Upper lobe of right lung (tissue), 1 donor: ENCODE measurements at places on chromosomes 4 and X. TPM values are rescaled to one million over a fixed set of nuclear protein-coding genes. Genes with fewer than 3 reads are reported as not detected.

Gene CLCN4
- 9.8 TPM for total RNA-seq

Gene AMTN
- total RNA-seq, result not detected

Gene SH3RF1
- 33.8 TPM for total RNA-seq

DNA sequence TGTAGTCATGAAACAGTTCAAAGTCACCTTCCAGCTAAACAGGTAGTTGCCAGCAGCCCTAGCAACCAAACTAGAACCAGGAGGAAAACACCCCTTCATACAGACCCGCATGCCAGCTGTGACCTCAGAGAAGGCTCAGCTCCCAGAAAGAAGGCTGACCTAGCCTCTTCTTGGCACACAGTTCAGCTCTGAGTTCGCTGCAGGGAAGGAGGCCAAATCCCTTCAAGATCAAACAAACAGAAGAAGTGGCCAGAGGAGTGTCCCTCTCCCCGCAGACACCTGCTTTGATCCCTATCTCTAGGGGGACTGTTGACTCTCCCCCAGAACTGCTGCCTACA lies 56.0 kb downstream of the HADH start:
- no peak for DNase-seq

GRCh38 chr4:101076032-101076431 lies 271.3 kb downstream of the PPP3CA start:
- no peak for DNase-seq

DNA sequence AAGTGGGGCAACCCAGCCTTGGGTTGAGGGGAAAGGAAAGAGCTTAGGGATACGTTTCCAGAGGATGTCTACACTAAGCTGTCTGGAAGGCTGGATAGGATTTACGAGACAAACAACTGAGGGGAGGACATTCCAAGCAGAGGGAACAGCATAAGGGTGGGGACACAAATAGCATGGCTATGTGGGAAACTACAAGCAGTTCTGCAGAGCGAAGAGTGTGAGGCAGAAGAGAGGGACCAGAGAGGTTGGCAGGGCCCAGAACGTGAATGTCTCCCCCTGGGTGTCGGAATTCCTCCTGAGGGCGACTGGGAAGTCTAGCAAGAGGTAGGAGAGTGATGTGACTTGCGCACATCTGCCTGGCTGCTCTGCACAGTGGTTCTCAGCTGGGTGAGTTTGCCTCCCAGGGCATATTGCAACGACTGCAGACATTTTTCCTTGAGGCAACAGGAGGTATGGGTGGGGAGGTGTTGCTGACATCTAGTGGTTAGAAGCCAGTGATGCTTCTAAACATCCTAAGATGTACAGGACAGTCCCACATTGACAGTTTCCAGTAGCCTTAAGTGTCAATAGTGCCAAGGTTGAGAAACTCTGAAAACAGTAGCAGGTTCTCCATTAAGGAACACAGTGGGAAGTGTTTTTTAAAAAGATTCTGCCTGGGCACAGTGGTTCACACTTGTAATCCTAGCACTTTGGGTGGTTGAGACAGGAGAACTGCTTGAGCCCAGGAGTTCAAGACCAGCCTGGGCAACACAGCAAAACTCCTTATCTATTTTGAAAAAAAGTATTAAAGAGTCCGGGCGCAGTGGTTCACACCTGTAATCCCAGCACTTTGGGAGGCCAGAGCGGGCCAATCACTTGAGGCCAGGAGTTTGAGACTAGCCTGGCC lies 9.2 kb downstream of the NDUFA1 start:
- no peak for DNase-seq

DNA sequence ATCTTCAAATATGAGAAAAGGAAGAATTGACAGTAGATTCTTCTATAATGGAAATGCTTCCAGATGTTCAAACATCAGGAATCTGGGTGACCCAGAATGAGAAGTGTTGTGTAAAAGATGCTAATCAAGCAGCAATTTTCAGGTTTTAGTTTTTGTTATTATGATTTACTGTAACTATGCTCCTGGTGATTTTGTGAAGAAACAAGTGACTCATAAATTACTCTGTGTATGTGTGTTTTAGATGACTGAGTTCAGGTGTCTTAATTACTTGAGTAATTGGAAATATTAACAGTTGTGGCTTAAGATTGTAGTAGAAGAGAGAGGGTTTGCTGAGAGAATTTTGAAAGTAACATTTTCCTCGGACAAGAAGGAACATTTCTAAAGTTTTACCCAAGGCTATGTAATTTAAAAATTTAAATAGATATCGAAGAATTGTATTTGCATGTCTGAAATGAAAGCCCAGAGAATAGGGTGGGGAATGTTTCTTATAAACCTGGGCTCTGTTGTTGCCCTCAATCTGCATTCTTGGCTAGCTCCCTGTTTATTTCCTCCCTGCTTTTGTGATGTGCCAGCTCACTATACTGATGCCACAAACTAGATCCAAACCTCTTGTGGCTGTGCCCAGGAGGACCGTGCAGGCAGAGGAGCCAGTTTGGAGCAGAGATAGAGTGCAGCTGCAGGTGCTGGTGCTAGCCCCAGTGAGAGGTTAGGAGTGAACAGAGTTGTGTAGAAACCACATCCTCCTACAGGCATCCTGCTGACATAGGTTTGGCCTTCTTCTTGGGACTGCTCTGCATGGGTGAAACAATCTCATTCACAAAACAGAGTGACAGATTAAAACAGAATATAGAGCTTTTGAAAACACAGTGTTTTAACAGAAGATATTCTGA lies 25.4 kb upstream of the TNIP3 start:
- no peak for DNase-seq

- DNase-seq, result no peak
These were observed 76.0 kb upstream of the MCF2 start for GRCh38 chrX:139783959-139784358.

- DNase-seq, result no peak
These were observed 191.2 kb downstream of the IDS start for GRCh38 chrX:149313871-149314371.

GRCh38 chr4:142567199-142567598 lies 278.9 kb downstream of the INPP4B start:
- no peak for DNase-seq

DNA sequence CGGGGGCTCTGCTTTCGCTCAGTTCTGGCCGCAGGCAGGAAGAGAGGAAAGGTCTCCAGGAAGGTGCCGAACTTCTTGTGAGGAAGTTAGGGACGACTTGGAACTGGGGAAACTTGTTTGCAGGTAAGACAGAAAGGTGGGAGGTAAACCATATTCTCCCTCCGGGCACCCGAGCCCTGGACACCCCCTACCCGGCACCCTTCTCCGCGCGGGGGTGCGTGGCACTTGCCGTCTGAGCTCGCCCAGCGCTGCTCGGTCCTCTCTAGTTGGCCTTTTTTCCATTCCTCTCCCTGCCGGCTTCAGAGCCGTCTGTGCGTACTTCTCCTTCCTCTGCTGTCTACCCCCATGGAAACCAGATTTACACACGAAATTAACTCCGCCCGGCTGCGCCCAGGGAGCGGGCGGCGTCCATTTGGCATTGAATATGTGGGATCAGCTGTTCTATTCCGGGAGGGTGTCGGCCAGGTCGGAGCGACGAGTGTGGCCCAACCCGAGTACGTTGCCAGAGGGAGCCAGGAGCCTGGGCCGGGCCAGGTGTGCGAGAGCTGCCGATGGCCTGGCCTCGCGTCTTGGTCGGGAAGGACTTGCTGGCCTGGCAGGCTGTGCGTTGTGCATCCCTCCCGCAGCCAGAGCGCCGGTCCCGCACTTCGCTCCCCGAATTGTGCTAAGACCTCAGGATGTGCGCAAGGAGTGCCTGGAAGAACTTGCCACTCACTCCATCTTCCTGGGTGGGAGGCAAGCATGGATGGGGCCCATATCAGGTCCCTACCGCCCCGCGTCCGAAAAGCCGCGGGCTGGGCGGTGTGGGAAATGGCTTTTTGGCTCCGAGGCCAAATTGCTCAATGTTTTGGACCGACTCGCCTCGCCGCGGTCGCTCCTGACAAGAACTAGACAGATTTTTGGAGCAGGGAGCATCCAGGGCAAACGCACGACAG lies 1.7 kb downstream of the PDGFRA start:
- no peak for DNase-seq
